Activated T-helper 2 cell treated with anti-CD3 and anti-CD28 coated beads, Interferon-gamma antibody, Interleukin-2, Interleukin-4, amounts not matched to agents 10 μg/mL and 5 μg/mL and 100 μg/mL, durations not matched to agents 14 hours and 24 hours and 36 hours (primary cell): ENCODE measurements at places on chromosomes 6 and 20. TPM values are rescaled to one million over a fixed set of nuclear protein-coding genes. Genes with fewer than 3 reads are reported as not detected.

GRCh38 chr6:106255306-106255705 lies 70.3 kb downstream of the ATG5 start:
- H3K36me3 ChIP-seq, result peaks cover 25% of the 10 kb centered on the region
- H3K4me1 ChIP-seq, result peaks cover 15% of the 10 kb centered on the region
- H3K27me3 ChIP-seq, result no peaks in the 10 kb centered on the region
- no peak for DNase-seq
- no peak overlapping the region for H3K4me3 ChIP-seq

Gene CGAS
- total RNA-seq, result 42.7 and 46.7 TPM in 2 replicates

Gene LY6G6D
- not detected in 2 replicates for total RNA-seq

DNA sequence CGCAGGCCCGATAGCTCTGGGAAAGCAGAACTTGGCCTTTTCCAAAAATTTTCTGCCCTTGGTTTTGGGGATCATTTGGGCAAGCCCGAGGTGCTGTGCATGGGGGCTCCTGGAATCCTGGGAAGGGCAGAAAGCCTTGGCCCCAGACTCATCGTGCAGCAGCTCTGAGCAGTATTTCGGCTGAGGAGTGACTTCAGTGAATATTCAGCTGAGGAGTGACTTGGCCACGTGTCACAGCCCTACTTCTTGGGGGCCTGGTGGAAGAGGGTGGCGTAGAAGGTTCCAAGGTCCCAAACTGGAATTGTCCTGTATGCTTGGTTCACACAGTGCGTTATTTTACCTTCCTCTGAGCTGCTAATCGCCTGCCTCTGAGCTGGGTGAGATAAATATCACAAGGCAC lies 1.1 kb upstream of the BMP2 start:
- peaks cover 42% of the 10 kb centered on the region for H3K27me3 ChIP-seq
- peaks cover 2% of the 10 kb centered on the region for H3K4me1 ChIP-seq
- H3K36me3 ChIP-seq, result no peaks in the 10 kb centered on the region
- DNase-seq, result no peak
- no peak overlapping the region for H3K4me3 ChIP-seq

DNA sequence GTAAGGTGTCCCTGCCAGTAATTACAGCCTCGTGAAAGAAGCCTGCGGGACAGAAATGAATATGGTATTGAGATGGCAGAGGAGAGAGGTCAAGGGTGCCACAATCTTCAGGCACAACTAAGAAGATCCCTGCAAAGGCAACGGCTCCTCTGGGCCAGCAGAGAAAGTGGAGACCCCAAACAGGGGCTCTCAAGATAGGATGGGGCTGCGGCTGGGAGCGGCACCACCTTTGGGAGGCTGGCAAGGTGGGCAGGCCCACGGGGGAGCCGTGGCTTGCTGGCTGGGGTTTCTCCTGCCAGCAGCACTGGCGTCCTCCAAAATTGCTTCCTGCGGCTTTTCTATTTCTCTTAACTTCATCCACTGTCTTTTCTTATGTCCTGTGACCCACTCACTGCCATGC lies 183.6 kb upstream of the QKI start:
- H3K27me3 ChIP-seq, result no peaks in the 10 kb centered on the region
- no peak overlapping the region for H3K27ac ChIP-seq
- no peak overlapping the region for H3K4me3 ChIP-seq

DNA sequence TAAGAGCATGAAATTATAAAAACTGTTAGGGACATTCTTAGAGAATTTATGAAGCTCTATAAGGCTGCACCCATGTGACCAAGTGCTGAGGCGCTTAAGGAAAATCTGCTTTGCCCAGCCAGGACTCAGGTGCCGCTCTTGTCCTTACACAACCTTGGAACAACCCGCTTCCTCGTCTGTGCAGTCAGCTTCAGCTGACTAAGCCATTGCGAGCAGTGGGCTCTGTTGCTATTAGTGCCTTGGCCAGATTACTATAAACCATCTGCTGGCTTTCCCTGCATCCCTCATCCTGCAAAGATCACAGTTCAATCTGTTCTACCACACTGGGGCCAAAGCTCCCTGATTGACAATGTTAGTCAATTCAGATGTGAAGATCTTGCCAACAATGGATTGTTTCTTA lies 89.1 kb upstream of the E2F3 start:
- no peak overlapping the region for H3K4me3 ChIP-seq
- H3K36me3 ChIP-seq, result no peaks in the 10 kb centered on the region
- no peak overlapping the region for H3K27ac ChIP-seq

- H3K36me3 ChIP-seq, result no peaks in the 10 kb centered on the region
- H3K27me3 ChIP-seq, result no peaks in the 10 kb centered on the region
- H3K27ac ChIP-seq, result no peak overlapping the region
- H3K4me1 ChIP-seq, result no peaks in the 10 kb centered on the region
- H3K4me3 ChIP-seq, result no peak overlapping the region
These were observed 113.2 kb downstream of the MAFB start for GRCh38 chr20:40575851-40576250.

Gene NNAT
- total RNA-seq, result not detected in 2 replicates

Gene METTL24
- not detected in 2 replicates for total RNA-seq

Gene PRRT1
- total RNA-seq, result 0.27 TPM in 1 of 2 replicates, not detected in the other

Gene MOG
- total RNA-seq, result not detected in 2 replicates

- H3K4me3 ChIP-seq, result no peak overlapping the region
- peaks cover 18% of the 10 kb centered on the region for H3K27me3 ChIP-seq
- no peak overlapping the region for H3K27ac ChIP-seq
- DNase-seq, result no peak
- H3K4me1 ChIP-seq, result no peaks in the 10 kb centered on the region
These were observed 21.3 kb downstream of the PRR18 start for GRCh38 chr6:166286839-166287271.

DNA sequence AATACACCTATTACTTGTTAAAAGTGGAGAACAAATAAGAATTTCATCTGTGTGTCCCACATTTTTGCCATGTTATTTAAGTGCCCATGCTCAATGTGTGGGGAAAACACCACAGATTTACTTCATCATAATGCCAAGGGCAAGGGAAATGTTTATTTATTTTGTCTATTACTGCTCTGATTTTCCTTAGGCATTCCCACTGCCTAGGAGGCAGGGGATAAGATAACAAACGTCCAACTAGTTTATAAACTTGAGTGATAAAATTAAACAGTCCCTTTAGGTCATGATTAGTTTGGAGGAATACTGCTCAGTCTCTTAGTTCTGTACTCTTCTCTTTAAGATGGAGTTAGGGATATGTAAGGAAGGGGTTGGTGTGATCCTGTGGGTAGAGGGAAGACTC lies 598.4 kb upstream of the MARCKS start:
- no peaks in the 10 kb centered on the region for H3K36me3 ChIP-seq
- H3K27ac ChIP-seq, result no peak overlapping the region
- no peak for DNase-seq

DNA sequence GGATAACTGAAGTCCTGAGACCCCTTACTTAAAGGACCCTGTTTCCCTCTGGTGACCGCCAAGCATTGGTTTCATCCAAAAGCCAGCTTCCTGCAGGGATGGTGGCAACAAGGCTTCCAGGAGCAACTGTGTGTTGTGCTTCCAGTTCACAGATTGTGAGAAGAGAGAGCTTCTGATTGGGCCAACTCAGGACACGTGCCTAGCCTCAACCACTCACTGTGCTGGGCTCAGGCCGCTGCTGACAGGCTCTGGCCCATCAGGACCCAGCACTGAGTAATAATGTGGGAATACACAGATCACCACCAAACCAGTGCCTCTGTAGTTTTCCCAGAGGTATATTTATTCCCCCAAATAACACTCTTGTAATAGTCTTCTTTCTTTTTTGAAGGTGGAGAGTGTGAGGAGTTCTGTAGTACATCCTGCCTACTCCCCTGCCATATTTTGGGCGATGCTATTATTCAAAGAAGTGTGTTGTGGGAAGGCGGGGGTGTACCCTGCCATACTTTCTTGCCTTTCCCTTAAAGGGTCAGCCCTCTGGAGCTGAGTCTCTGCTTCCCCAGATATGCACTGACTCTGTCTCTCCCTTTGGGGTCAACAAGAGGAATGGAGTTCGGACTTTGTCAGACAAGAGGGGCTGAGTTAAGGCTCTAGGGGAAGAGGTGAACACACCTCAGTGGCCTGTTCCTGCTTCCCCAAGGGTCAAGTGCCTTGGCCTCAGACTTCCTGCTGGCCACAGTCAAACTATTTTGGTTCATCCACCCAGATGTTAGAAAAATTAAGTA lies 23.2 kb downstream of the PPP1R16B start:
- no peaks in the 10 kb centered on the region for H3K27me3 ChIP-seq
- H3K36me3 ChIP-seq, result peaks cover 91% of the 10 kb centered on the region
- peaks cover 70% of the 10 kb centered on the region for H3K4me1 ChIP-seq
- peak overlapping the region; percentile 49 for H3K27ac ChIP-seq
- H3K4me3 ChIP-seq, result no peak overlapping the region

Gene TSPO2
- total RNA-seq, result not detected in 2 replicates

DNA sequence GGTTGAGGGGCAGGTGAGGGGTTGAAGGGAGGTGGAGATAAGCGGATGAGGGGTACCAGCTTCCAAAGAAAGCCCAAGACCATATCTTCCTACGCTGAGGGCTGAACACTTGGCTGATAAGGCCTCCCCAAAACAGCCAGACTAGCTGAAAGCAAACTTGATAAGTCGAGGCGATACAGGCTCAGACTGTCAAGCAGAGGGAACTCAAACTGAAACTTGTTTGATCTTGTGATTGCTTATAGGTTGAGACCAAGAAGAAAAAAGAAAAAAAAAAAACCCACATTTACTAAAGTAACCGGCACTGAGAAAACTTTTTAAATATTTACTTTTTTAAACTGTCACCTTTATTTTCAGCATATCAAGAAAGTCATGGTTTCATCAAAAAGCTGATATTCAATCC lies 73.6 kb downstream of the TRERF1 start:
- peaks cover 59% of the 10 kb centered on the region for H3K4me1 ChIP-seq
- H3K27me3 ChIP-seq, result no peaks in the 10 kb centered on the region
- peak; percentile 44 for DNase-seq
- H3K27ac ChIP-seq, result peak overlapping the region; percentile 86
- peak overlapping the region; percentile 45 for H3K4me3 ChIP-seq

- H3K4me3 ChIP-seq, result no peak overlapping the region
- H3K4me1 ChIP-seq, result no peaks in the 10 kb centered on the region
- no peaks in the 10 kb centered on the region for H3K27me3 ChIP-seq
- no peak for DNase-seq
- no peak overlapping the region for H3K27ac ChIP-seq
- H3K36me3 ChIP-seq, result no peaks in the 10 kb centered on the region
These were observed 103.8 kb downstream of the PKHD1 start for GRCh38 chr6:51983564-51983963.

GRCh38 chr20:50678169-50678898 lies 13.0 kb downstream of the RIPOR3 start:
- H3K27me3 ChIP-seq, result peaks cover 2% of the 10 kb centered on the region
- no peak overlapping the region for H3K4me3 ChIP-seq
- no peak for DNase-seq
- no peaks in the 10 kb centered on the region for H3K4me1 ChIP-seq
- H3K36me3 ChIP-seq, result no peaks in the 10 kb centered on the region

DNA sequence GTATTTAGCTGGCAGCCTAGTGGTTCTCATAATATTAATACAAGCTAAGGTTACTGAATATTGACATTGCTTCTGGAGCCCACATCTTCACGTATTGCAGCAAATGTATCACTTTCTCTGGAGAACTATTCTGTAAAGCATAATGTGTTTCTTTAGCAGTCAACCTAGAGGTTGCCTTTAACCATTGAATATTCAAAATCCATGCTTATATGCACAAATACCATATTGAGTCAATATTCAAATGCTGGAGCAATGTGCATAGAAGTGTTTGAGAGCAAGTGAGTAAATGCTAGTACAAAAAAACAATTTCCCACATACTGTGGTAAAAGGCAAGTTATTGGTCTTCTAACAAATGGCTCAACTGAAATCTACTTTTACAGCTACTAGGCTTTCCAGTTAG lies 231.8 kb downstream of the TRDN start:
- no peak overlapping the region for H3K27ac ChIP-seq
- H3K4me3 ChIP-seq, result no peak overlapping the region
- no peak for DNase-seq
- no peaks in the 10 kb centered on the region for H3K4me1 ChIP-seq

Gene BTN3A1
- 34.8 and 38.6 TPM in 2 replicates for total RNA-seq

- no peak overlapping the region for H3K4me3 ChIP-seq
- no peaks in the 10 kb centered on the region for H3K36me3 ChIP-seq
- DNase-seq, result no peak
- no peaks in the 10 kb centered on the region for H3K27me3 ChIP-seq
- no peaks in the 10 kb centered on the region for H3K4me1 ChIP-seq
- no peak overlapping the region for H3K27ac ChIP-seq
These were observed 516.0 kb downstream of the LMBRD1 start for GRCh38 chr6:69280858-69281257.
